GM19239 (cell line): ENCODE measurements at places on chromosomes 7 and 10.
A peak's percentile ranks its signal among the peaks of the same experiment; 100 is the strongest.

DNA sequence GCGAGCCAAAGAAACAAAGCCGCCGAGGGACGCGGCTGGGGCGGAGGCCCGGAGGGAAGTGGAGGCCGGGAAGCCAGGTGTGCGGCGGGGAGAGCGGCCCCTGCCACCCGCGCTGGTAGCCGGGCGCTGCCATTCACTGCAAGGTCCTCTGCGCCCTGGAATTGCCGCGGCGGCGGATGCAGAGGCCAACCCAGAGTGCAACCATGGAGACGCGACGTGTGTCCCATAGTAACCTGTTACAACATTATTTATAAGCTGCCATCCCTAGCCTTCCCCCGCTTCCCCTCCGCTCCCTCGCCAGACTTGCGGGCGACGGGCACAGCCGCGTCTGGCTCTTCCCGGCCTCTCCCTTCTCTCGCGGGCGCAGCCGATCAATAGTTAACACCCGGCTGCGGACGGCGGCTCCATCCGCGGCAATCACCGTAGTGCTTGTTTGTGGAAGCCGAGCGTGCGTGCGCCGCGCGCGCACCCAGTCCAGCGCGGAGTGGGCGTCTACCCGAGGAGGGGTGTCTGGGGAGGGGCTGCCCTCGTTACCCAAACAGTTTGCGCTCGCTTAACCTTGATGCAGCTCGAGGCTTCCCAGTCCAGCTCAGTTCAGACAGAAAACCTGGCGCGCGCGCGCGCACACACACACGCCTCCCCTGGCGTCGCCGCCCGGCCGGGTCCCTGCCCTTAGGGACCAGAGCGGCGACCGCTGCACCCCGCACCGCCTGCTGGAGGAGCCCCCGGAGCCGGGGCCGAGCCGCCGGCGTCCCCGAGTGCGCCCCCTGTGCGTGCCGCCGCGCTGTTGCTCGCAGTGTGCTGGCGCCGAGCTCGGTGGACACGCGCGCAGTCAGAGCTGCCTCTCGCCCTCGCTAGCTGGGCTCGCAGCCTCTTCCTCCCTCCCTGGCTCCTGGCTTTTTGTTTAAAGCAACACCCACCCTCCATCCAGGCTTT lies 165.4 kb upstream of the DPP6 start:
- no peak for DNase-seq

DNA sequence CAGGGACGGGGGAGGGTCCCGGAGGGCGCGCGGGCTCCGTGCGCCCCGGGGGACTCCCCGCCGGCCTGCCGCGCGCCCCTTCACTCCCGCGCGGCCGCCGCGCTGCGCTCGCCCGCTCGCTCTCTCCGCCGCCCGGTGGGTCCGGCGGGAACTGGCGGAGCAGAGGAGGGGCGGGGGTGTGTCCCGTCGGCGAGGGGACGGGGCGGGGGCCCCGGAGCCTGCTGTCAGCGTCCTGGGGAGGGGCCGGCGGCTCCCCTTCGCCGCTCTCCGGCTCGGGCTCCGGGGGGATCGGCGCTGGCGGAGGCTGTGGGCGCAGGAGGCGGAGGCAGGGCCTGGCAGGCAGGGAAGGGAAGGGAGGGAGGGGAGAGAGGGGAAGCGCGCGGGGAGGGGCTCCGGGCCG lies at the start of gene SH3PXD2A:
Gene SH3PXD2A, minus strand, starts transcription at position 153 of the 400 bp plus-strand sequence. CDS start 310 bp downstream, outside the sequence.
- DNase-seq = no peak

- DNase-seq = no peak
Observed at GRCh38 chr10:94427166-94427565, 24.8 kb downstream of the TBC1D12 start.

DNA sequence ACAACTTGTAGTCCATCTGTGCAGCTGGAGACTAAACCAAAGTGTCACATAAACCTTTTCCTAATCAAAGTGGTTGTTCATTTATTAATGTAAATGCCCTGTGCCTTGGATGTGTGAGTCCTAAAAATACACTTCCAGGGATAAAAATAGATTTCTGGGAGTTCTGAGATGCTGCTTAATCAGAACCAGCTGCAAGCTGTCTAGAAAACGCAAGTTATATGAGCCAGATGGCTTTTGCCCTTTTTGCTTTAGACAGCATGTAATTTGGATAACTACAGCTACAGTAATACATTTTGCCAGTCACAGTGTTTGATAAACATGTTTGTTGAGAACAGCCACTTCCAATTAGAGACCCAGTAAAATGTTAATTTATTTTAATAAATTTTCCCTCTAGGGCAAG lies 185.1 kb upstream of the PRPS1L1 start:
- DNase-seq = no peak

GRCh38 chr7:22356701-22357310 lies at the start of gene RAPGEF5:
TSS of gene RAPGEF5 (minus strand) at chr7:22357154. CDS start at chr7:22357060, 94 bp downstream.
- peak; percentile 65 for DNase-seq

DNA sequence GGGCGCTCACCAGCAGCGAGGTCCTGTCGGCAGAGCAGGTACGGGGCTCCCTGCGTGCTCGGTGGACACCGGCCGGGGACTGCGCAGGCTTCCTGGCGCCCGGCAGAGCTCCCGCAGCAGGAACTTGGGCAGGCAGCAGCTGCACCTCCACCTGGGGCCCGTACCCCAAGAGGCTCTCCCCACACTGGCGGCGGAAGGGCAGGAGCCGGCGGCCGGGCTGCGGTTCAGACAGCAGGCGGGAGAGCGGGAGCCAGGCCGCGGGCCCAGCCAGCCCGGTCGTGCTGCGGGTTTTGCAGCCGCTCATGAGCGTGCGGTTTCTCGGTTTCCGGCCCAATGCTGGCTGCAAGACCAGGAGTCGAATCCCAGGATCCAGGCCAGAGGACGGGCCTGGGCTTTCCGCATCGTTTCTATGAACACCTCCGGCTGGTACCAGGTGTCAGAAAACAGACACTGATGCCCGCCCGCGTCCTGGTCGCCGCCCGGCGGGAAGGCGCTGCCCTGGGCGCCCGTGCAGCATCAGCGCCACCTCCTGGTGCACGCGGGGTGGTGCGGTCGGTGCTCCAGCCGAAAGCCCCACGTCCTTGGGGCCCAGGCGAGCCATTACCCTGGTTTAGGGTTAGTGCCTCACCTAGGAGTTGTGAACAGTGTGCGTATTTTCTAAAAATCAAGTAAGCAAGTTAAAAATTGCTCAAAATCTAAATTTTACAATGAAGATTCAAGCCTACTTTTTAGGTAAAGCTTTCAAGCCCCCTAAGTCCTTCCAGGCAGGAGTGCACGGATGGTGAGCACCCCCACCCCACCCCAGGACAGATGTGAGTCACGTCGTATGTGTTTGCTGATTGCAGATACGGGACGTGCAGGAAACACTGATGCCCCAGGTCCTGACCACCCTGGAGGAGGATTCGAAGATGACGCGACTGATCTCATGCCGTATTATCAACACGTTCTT lies 47.4 kb upstream of the PRKAR1B start:
- peak; percentile 72 for DNase-seq

GRCh38 chr7:40332516-40332915 lies 197.7 kb downstream of the SUGCT start:
- DNase-seq = no peak

GRCh38 chr7:24781106-24781505 lies 23.8 kb upstream of the GSDME start:
- no peak for DNase-seq

- DNase-seq = no peak
Observed at GRCh38 chr10:75400771-75401568, 594 bp downstream of the ZNF503 start.

GRCh38 chr10:44864051-44864450 lies 47.1 kb upstream of the TMEM72 start:
- DNase-seq = no peak

DNA sequence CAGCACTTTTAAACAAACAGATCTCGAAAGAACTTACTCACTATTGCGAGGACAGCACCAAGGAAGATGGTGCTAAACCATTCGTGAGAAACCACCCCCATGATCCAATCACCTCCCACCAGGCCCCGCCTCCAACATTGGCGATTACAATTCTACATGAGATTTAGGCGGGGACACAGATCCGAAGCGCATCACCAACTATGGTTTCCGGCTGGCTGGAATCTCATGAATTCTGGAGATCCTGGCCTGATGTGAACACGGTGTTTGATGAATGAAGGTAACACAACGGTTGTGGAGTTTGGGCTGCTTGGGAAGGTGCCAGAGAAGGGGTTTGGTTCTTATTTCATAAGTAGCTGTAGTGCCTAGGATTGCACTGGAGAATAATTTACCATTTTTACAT lies 216.7 kb downstream of the EMX2 start:
- DNase-seq = no peak

DNA sequence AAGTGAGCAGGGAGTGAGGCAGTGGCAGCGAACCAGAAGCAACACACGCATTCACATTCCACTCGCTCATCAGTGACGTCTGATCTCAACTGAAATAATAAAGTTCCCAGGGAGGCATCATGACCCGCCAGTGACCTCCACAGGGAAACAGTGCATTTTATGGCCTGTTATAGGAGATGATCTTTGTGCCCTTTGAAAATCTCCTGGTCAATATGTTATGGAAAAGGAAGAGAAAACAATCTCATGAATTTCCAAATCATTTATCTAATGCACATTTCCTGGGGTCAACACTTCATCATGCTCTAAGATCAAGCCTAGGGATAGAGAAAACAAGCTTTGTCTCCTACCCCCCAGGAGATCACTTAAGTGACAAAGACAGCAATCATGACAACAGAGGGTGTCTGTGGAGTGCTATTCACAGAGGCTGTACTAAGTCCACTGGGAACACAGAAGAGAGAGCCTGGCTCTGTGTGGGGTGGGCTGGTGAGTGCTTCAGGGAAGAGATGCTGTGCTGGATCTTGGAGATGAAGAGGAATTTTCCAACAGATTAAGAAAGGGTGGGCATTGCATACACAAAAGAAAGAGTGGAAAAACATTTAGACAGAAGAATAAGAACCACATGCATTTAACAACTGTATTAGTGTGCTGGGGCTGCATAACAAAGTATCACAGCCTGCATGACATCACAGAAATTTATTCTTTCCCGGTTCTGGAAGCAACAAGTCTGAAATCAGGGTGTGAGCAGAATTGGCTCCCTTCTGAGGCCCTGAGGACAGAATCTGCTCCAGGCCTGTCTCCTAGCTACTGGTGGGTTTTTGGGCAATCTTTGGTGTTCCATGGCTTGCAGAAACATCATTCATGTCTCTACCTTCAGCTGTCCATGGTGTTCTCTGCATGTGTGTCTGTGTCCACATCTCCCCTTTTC lies 613.9 kb upstream of the IGFBP3 start:
- DNase-seq = no peak

GRCh38 chr7:139061416-139061815 lies 25.6 kb upstream of the ZC3HAV1L start:
- DNase-seq = no peak

DNA sequence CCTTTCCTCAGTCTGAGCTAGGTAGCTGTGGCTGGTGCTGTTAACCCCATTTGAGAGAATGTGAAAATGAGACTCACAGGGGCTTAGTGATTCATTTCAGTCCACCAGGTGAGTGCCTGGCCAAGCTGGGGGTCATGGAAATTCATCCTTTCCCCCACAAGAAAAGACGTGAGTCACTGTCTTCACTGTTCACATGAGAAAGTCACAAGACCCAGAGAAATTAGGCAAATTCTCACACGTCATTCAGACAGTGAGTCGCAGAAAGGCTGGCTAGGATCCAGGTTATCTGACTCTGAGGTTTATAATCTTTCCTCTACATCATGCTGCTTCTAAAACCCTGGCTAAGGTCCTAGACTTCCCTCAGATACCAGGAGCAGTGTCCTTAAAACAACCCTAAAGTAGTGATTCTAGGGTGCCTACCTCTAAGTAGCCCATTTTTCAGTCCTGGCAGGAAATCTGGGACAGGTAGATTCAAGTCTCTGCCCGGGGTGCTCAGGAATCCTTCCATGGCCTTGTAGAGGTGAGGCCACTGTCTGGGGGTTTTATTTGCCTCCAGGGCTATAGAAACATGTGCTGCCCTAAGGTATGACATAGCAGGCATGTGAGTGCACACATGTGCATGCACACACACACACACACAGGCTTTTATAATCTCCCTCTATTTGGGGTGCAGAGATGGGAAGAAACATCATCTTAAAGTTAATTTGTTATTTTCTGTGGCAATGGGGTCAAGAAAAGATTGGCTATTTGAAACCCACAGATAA lies 427.9 kb upstream of the CELF2 start:
- no peak for DNase-seq

DNA sequence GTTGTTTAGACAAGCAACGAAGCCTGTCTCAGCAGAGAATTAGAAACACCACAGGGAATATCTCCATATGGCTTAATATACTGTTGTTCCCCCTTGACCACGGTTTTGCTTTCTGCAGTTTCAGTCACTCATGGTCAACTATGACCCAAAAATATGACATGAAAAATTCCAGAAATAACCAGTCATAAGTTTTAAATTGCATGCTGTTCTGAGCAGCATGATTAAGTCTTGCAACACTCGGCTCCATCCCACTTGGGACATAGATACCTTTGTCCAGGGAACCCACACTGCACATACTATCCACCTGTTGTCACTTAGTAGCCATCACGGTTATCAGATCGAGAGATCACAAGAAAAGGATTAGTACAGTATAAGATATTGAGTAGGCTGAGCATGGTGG lies 60.7 kb upstream of the FOXK1 start:
- DNase-seq = no peak

GRCh38 chr7:151838861-151839381 lies 38.0 kb downstream of the PRKAG2 start:
- DNase-seq = peak; percentile 50

GRCh38 chr7:69657331-69657730 lies 59.1 kb downstream of the AUTS2 start:
- DNase-seq = no peak

DNA sequence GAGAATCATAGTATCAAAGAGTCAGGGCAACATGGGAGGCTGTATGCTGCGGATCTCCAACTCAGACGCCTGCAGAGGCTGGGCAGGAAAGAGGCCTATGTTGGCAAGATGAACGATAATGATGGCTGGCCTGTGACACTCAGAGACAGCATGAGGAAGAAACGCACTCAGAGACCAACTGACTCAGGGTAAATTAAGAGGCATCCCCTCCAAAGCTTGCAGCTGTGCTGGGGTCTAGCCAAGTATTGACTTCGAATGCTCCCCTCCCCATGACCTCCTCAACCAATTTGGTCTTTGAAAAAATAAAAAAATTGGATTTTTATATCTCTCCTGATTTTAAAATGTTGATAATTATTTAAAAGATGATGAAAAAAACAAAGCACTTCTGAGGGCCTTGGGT lies 718.9 kb downstream of the GRID1 start:
- DNase-seq = no peak

DNA sequence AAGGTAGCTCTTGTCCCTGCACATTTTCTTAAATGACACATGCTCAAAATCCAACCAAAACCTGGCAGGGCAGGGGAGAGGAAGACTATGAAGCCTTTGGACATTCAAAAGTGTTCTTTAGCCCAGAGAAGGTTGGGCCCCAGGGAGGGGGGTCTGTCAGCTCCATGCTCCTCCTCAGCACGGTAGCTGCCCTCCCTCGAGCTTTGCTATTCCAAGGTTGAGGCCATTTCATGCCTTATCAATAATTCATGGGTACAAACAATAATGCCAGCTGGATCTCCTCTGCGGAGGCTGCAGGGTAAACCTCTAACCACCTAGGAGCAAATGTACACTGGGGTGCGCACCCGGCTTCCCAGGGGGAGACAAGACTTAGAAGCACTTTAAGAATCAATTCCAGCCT lies 61.5 kb downstream of the SLIT1 start:
- DNase-seq = no peak

- DNase-seq = no peak
Observed at GRCh38 chr10:109386101-109386500, 537.2 kb downstream of the XPNPEP1 start.
